ENCODE measurements at places on chromosomes 11 and 22.

DNA sequence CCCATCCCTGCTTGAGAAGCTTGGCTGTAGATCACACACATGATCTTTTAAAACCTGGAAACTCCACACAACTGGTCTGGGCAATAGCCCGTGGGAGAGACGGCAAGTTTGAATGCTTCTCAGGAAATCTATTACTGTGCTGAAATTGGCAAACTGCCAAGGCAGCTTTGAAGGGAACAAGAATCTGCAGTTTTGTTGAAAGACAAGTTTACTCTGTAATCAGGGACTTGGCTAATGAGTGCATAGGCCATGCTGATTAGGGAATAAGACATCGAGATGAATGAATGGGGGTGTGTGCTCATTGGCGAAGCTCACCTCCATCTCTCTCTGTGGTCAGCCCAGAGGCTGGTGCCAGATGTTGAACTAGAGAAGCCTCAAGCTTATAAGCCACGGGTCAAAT is 218.8 kb downstream of the HIPK3 start:
- no peak for DNase-seq

GRCh38 chr22:48478529-48479265 is 1349.0 kb downstream of the BRD1 start:
- no peak for DNase-seq

DNA sequence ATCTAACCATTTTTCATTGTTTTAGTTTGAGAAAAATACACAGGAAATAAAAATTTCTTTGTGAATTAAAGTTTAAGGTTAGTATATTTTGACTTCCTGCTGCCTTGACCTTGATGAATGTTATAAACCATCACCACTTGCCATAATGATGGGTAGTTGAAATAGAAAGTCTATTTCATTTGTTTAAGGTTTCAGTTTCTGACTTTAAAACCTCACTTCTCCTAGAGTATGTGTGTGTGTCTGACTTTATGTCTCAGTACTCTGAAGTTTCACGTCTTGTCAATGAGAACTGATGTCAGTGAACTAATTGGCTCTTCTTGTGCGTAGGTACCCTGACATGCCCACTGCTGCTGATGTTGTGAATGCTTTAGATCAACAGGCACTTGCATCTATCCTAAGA is 188.2 kb downstream of the METTL15 start:
- DNase-seq: no peak

DNA sequence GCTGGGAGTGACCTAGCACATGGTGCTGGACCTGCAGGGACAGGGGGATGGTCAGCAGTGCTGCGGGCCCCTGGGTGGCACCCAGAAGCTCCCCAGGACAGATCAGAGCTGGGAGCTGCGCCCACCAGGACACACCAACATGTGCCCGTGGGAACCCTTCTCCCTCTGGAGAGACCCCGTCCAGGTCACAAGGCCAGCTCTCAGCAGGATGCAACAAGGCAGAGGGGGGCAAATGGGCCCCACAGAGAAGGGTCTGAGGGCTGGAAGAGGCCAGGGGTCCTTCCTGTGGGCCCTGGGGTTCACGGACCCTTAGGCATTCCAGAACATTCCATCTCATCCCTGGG is 6.2 kb downstream of the DUSP8 start:
- DNase-seq: no peak

- DNase-seq: no peak
Observed at GRCh38 chr22:43317239-43317638, 25.9 kb downstream of the SCUBE1 start.

GRCh38 chr11:58905721-58906547 is 33.4 kb upstream of the GLYATL1 start:
- DNase-seq: no peak

- DNase-seq: no peak
Observed at GRCh38 chr11:68221406-68221805, 8.3 kb upstream of the KMT5B start.

DNA sequence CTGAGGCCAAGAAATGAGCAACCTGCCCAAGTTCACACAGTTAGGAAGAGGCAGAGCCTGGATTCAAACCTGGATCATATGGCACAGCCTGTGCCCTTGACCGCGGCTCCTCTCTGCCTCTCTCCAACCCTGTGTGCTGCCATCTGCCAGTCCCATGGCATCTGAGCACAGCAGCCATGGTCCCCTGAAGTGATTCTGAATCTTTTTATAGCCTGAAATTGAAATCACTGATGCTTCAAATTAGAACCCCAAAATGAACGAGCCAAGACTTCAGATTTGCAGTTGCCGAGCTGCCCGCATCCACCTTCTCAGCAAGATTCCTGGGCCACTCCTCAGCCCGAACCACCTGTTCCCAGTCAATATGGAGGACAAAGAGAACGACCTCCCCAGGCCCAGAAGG is 252.7 kb downstream of the CTTN start:
- no peak for DNase-seq

- DNase-seq: no peak
Observed at GRCh38 chr11:82210011-82210410, 523.7 kb downstream of the FAM181B start.

- DNase-seq: no peak
Observed at GRCh38 chr11:102582140-102582539, 43.0 kb downstream of the MMP20 start.

- no peak for DNase-seq
Observed at GRCh38 chr22:38716826-38717225, 11.1 kb downstream of the GTPBP1 start.
